ENCODE measurements at places on chromosomes 11 and 22.

GRCh38 chr11:8315463-8315862 lies 51.8 kb upstream of the LMO1 start:
- DNase-seq, result no peak

DNA sequence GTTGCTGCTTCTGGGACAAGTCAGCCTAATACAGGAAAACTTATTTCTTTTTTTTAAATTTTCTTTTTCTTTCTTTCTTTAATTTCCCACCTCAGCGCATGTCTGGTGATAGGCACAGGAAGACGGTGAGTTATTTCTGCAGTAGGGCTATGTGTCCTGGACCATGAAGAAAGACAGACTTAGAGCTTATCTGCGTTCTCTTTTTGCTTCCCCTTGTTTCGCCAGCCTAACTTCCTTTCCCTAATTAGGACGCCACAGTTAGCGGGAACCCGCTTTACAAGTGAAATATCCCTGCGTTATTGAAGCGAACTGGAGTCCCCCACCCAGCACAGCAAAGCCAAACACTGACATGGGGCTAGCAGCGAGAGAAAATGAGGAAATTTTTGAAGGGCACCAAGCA lies 8.6 kb downstream of the OR6M1 start:
- no peak for DNase-seq

GRCh38 chr11:5534046-5534445 lies 14.3 kb downstream of the OR52H1 start:
- DNase-seq, result no peak

DNA sequence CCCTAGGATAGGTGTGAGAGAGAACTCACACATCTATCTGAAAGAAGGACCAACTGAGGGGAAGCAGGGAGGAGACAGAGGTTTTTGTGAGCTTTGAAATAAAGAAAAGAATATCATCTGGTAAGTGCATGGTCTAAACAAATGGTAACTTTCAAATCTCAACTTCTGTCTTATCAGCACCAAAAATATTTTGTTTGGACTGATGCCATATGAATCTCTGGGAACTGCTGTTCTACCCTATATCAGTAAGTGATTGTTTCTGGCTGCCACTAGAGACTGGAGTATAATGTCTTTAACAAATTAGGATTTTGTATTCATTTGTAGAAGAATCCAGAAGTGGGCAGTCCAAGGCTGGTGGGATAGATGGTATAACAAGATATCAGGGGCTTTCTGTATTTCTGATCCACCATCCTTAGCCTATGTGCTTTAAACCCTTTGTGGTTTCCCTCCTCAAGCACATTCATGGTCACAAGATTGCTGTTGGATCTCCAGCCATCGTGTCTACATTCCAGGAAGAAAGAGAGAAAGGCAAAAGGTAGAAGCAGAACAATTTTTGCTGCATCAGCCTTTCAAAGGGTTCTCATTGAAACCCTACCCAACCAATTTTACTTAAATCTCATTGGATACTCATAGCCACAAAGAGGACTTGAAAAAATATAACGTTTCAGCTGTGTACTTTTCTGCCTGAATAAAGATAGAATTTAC lies 4.7 kb downstream of the HEPHL1 start:
- DNase-seq, result no peak

- no peak for DNase-seq
Observed at GRCh38 chr11:133906241-133906640, 50.5 kb downstream of the IGSF9B start.

GRCh38 chr11:118886681-118887111 lies 3.0 kb downstream of the CXCR5 start:
- DNase-seq, result no peak

DNA sequence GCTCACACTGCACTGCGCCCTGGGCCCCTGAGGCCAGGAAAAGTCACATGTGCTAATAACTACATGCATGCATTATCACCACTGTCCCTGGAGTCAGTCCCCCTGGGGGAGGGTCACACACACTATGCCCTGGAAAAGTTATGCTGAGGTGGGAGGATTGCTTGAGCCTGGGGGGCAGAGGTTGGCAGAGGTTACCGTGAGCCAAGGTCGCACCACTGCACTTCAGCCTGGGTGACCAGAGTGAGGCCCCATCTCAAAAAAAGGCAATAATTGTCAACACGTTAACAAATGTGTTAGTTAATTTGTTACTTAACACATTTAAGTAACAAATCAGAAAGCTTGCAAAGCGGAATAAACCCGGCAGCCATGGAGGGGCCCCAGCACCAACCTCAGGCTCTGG lies 13.3 kb upstream of the SEC14L6 start:
- no peak for DNase-seq

GRCh38 chr11:75539459-75540334 lies 14.0 kb upstream of the GDPD5 start:
- DNase-seq, result no peak

GRCh38 chr22:33895444-33895843 lies 24.8 kb downstream of the LARGE1 start:
- no peak for DNase-seq

DNA sequence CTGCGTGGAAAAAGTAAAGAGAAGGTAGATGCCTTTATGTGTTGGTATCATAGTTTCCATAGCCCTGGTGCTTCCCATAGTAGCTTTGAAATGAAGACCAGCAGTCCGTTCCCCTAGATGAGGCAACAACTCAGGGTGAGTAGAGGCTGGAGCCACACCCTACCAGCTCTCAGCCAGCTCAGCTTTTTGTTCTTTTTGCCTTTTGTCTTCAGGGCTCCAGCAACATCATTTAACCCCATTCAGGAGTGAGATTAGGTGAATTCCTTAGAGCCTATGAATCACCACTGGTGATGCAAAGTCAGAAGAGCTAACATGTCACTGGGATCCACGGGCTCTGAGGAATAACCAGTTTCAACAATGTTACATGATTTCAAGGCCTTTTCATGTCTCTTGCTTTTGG lies 14.0 kb upstream of the SESN3 start:
- DNase-seq, result no peak

Data from pancreas (tissue), 10 donors.